Stimulated activated CD8-positive, alpha-beta memory T cell treated with anti-CD3 and anti-CD28 coated beads, Interleukin-12 subunit alpha, Interleukin-12 subunit beta, amount 100 ng/mL, for 1 hour (primary cell): ENCODE measurements at places on chromosomes 1 and 21.

DNA sequence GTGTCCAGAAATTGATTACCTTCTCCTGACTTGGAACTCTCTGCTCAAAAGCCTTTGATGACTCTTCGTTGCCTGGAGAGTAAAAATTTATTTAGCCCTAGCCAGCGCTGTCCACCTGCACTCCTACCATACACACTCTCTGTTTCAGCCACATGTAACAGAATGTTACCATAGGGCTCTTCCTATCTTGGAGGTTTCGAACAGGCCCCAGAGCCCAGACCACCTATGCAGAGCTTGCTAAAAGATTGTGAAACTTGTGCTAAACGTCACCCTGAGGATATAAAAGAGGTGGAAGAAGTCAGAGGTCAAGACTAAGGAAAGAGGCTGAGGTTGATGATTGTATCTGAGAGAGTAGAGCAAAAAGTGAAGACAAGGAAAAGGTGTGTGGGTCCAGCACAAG lies 237.0 kb upstream of the HOOK1 start:
- DNase-seq = no peak

DNA sequence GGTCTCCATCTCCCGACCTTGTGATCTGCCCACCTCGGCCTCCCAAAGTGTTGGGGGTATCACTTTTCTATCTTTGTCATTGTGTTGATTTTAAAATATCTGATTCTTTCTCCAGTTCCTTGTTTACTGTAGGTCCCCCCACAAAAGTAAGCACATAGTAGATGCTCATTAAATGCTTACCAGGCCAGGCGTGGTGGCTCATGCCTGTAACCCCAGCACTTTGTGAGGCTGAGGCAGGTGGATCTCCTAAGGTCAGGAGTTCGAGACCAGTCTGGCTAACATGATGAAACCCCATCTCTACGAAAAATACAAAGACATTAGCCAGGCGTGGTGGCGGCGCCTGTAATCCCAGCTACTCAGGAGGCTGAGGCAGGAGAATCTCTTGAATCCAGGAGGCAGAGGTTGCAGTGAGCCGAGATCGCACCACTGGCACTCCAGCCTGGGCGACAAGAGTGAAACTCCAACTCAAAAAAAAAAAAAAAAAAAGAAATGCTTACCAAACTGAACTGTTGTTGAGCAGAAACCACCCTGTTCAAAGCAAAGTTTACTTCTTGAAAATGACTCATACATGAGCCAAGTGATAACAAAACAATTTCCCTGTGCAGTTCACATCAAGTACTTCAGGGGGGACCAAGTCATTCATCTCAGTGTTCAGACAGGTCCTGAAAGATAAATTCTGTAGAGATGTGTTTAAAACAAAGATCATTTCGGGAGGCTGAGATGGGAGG lies 24.3 kb upstream of the NID1 start:
- DNase-seq = no peak

DNA sequence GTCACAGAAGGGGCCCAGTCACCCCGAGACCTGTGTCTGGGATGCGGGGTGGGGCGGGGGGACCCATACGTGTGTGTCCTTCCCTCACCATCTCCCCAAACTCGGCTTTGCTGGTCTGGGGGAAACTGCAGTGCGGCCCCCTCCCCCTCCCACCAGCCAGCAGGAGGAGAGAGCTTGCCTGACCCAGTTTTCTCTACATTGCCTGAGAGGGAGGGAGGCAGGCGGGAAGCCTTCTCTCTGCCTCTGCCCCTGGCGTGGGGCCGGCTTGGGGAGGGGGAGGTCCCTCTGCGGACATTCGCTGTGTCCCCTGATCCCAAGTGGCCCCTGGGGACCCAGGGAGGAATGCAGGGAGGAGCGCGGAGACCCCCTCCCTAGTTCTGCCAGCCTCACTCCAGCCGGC lies 3.9 kb downstream of the EPHA8 start:
- no peak for DNase-seq

- no peak for DNase-seq
Observed at GRCh38 chr1:229590119-229590518, 31.6 kb upstream of the ABCB10 start.

DNA sequence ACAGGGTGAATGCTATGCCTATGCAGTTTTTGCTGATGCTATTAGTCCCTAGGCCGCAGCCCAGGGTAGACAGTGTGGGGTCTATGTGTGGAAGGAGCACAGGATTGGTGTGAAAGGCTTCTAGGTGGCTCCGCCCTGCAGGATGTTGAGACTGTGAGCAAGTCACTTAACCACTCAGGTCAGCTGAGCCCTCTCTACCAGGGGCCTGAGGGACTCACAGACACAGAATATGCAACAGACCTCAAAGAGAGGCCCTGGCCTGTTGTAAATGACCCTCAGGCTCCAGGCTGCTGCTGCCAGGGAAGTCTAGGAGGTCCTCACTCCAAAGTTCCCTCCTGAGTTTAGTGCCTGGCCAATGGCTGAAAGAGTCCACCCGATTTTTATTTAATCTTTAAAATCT lies 11.0 kb downstream of the NHLH2 start:
- no peak for DNase-seq

DNA sequence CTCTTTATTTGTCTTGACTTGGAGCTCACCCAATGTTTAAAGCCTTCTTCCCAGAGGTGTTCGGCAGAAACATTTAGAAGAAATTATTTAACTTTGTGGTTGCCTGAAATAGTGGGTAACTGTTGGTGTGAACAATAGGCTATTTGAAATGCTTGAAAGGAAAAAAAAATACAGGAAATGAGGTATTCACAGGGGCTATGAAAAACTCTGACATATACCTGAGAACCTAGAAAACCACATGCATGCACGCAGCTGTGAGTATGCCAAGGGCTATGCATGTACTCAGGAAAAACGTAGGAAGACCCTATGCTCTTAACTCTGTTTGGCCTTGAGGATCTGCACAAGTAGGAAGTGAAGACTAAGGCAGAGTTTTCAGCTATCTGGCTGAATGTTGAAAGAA lies 16.4 kb upstream of the RNF186 start:
- no peak for DNase-seq
